ENCODE measurements at places on chromosomes 3 and 15.

DNA sequence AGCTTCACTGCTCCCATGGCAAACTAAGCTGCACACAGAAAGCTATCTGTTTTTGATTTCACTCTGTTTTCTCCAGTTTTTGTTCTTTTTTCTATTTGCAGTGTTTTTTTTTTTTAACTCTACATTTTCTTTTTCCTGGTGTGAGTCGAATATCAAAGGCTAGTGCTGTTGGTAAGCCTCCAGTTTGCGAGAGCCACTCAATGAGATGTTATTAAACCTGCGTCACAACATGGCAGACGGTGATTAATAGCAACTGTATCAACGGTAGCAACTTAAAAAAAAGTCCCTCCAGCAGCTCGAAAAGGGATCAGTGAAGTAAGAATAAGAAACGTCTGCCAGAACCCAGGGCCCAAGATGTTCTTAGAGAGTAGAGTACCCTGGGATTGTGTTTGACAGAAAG lies 84.1 kb downstream of the MEIS2 start:
- no peak for DNase-seq

DNA sequence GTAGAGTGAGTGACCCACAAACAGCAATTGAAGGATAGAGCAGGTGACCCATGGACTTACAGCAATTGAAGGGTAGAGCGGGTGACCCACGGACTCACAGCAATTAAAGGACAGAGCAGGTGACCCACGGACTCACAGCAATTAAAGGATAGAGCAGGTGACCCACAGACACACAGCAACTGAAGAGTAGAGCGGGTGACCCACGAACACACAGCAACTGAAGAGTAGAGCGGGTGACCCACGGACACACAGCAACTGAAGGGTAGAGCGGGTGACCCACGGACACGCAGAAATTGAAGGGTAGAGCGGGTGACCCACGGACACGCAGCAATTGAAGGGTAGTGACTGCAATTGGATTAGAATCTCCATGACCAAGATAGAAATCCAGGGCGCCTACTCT lies 9.8 kb upstream of the TNK2 start:
- DNase-seq = no peak

GRCh38 chr3:42697289-42698051 lies 5.1 kb downstream of the HHATL start:
- no peak for DNase-seq

DNA sequence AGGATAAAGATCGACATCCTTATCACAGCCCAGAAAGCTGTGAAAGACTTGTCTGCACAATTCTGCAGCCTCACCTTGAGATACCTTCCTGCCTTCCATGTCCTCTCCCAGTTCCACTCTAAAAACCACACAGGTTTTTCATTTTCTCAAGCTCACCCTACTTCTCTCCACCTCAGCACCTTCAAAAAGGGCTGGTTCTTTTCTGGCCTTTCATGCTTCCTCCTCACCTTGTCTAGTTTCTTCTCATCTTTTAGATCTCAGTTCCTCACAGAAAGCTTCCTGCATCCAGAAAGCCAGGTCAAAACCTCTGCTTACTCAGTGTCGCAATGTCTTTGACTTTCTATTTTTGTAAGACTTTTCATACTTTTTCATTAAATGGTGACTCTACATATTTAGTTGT lies 140.2 kb upstream of the STT3B start:
- no peak for DNase-seq

GRCh38 chr15:90099868-90100831 lies 2.1 kb downstream of the IDH2 start:
- DNase-seq = peak; percentile 95

DNA sequence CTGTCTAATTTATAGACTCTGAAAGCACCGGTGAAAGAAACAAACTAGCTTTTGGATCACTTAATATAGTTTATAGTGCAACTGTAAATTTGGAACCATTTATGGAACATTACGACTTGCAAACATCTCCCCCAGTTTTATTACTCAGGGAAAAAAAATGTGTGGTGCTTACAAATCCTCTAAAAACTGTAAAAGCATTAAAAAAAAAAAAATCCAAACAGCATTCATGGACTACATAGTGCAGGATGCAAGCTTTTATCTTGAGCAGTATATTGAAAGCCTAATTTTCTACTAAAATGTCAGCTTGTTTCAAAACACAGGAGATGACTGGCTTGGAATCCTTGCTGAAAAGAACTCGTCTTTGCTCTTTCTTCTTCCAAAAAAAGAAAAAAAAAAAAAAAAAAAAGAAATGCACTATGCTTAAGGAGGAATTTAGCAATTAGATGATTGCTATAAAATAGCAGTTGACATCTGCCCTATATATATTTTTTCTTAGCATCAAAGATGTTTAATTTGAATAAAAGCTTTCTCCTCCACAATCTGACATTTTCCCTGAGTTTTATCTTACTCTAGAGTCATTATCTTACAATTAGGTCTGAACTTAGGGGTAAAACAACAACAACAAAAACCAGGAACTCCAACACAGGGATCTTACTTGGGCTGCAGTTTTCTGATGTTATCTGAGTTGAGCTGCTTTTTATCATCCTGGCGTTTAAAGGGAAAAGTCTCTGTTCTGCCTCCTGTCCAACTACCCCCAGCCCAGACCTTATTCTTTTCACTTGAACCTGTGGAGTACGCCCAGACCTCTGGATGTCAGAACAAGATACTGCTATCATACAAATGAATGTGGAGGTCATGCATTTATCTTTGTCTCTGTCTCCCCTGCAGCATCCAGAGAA lies 62.6 kb upstream of the PDZRN3 start:
- DNase-seq = no peak

DNA sequence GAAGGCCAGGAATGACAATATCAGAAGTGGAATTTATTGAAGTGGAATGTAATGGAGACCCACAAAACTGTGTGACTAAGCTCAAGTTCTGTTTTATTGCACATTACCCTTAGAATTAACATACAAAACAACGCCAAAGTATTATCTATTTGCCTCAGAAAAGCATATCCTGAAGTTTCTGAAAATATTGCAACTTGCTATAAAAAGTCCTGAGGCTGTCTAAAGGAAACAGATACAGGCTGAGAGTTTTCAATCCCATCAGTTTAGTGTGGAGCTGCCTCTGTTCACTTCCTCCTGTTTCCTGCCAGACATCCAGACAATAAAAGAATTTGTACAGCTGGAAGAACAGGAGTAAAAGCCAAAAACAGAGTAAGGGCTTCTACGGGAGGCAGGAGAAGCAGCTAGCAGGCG lies 108.8 kb downstream of the FBN1 start:
- DNase-seq = no peak

DNA sequence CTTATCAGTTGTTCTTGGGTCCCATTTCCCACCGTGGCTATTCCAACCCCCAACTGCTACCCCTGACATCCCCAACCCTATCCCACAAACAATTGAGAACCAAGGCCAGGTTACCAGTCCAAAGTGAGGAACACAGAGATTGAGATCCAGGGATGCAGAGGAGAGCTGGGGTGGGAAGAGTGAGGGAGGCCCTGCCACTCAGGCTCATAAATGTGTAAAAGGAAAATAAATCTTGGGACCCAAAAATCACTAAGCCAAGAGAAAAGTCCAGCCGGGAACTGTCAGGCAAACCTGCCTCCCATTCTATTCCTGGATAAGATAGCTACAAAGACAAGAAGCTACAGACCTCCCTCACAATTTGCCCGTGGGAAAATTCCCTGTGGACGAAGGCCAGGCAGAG lies 101.1 kb upstream of the DLG1 start:
- no peak for DNase-seq

DNA sequence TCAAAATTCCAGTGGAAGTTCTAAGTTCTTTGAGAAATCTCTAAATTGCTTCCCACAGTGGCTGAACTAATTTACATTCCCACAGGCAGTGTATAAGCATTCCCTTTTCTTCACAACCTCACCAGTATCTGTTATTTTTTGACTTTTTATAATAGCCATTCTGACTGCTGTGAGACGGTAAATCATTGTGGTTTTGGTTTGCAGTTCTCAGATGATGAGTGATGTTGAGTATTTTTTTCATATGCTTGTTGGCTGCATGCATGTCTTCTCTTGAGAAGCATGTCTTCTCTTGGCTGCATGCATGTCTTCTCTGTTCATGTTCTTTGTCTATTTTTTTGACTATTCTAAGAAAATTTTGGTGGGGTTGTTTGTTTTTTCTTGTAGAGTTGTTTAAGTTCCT lies 499.6 kb upstream of the CCDC54 start:
- no peak for DNase-seq

- peak; percentile 10 for DNase-seq
Measured at GRCh38 chr3:178083906-178084866, 452.1 kb upstream of the KCNMB2 start.

- DNase-seq = no peak
Measured at GRCh38 chr3:99344216-99344615, 294.2 kb upstream of the COL8A1 start.

DNA sequence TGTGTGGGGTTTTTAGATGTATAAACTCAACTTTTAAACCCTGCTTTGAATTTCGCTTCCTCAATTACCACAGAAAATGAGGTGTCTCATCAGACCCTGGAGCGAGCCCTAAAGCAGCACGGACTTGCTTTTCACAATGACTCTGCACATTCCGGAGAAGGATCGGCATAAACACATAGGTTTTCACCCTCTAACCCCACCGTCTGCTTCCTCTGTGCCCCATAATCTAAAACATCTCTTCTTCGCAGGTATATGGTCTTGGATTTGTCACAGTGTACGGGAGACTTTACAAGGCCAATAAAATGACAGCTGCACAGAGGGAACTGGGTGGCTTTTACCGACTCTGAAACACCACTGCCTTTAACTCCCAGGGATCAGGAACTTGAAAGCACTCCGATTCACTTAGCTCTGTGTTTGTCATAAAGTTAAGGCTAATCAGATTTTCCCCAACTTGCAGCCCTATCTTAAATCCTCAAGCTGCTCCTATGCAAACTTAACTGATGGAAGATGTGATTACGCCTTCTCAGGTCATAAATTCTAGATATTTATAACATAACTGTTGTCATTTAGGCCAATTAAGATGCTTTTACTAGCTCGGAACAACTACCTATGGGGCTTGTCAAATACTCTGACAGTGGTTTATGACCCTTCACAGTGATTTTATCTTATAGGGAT lies 133.4 kb upstream of the WNT5A start:
- DNase-seq = no peak

GRCh38 chr3:142884531-142884930 lies 4.4 kb downstream of the PCOLCE2 start:
- no peak for DNase-seq
